Left lung (tissue), 14 donors: ENCODE measurements at places on chromosomes 7 and 10. TPM values are rescaled to one million over a fixed set of nuclear protein-coding genes. Genes with fewer than 3 reads are reported as not detected.

The SEPHS1 gene
- total RNA-seq = 33.3 TPM

The IL6 gene
- 9.4 TPM for total RNA-seq

The CPXM2 gene
- 6.5 TPM for total RNA-seq

The HMX2 gene
- not detected for total RNA-seq

The ITGA8 gene
- 23.7 TPM for total RNA-seq

The TMEM140 gene
- total RNA-seq = 25.4 TPM

The CH25H gene
- 9.8 TPM for total RNA-seq

The ZNF722 gene
- total RNA-seq = not detected

The CASP7 gene
- total RNA-seq = 39.1 TPM

The SLC18A3 gene
- total RNA-seq = not detected
